ENCODE measurements at places on chromosomes 16 and 17.

DNA sequence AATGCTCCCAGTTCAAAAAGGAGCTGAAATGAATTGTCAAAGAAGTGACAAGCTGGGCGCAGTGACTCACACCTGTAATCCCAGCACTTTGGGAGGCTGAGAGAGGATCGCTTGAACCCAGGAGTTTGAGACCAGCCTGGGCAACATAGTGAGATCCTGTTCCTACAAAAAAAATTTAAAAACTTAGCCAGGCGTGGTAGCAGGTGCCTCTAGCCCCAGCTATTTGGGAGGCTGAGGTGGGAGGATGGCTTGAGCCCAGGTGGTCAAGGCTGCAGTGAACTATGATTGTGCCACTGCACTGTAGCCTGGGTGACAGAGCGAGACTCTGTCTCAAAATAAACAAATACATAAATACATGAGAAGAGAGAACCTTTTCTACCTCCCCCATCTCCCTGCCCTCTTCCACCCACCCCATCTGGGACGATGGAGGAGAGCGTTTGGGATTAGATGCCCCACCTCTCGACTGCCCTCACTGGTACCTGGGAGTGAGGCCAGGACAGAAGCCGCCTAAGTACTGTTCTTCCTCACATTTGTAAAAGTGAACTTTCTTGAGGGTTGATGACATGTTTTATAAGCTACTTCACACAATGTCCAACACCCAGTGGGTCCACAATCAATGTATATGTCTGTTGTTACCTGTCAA lies 2.4 kb downstream of the IL4R start:
- peak; percentile 78 for DNase-seq

DNA sequence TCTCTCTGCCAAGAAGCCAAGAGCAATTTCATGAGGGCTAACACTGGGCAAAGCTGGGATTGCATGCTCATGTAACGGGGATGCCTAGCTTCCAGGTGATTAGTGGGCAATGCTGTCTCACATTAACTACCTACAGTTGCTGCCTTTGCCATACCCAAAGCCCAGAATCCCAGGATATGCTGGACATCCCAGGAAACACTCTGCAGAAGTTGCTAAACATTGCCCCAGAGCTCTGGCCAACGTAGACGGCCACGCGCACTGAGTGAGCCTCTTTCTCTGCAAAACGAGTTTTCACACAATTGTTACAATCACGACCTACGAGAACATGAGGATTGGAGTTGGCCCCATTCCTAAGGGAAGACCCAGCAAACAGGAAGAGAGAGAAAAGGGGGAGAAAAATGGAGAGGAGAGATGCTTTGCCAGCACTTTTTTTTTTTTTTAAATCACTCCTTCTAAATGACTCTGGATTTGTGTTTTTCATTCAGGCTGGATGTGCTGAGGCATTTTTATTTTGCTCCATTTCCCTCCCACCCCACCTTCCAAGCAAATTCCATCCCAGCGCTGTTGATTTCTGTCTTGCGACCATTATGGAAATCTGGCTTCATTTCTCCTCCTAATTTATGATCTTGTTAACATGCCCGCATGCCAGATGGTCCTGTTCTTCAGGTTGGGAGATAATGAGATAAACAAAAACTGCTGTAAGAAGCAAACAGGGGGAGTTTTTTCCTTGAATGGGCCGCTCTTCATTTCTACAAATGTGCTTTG lies 112.8 kb upstream of the DNAH9 start:
- DNase-seq: no peak

- DNase-seq: peak; percentile 72
These were observed 1.1 kb downstream of the DHRS11 start for GRCh38 chr17:36592716-36593321.

DNA sequence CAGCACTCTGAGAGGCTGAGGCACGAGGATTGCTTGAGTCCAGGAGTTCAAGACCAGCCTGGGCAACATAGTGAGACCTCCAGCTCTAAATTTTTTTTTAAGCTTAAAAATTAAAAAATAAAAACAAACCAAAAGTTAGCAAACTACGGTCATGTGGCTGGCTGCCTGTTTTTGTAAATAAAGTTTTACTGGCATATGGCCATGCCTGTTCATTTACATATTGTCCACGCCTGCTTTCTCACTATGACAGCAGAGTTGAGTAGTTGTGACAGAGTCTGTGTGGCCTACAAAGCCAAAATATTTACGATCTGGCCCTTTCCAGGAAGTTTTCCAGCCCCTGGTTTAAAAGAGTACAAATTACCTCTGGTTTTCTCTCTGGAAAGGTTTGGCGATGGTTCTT lies 3.3 kb downstream of the SLX4 start:
- no peak for DNase-seq

DNA sequence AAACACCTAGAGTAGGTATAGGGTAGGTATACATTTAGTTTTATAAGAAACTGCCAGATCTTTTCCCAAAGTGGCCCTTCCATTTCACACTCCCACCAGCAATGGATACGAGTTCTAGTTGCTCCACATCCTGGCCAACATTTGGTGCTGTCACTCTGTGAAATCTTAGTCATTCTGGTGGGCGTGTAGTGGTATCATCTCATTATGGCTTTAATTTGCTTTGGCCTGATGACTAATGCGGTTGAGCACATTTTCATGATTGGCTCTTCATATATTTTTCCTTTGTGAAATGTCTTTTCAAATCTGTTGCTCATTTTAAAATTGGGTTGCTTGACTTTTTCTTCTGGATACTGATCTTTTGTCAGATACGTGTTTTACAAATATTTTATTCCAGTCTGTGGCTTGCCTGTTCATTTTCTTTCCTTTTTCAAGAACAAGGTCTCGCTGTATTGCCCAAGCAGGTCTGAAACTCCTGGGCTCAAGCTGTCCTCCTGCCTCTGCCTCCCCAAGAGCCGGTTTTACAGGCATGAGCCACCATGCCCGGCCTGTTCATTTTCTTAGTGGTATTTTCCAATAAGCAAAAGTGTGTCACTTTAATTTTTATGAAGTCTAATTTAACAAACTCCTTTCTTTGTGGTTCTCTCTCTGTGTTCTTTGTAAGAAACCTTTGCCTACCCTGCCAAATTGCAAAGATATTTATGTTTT lies 192.4 kb downstream of the SEC14L1 start:
- DNase-seq: peak; percentile 41

GRCh38 chr16:2811703-2812471 lies 5.2 kb upstream of the PRSS21 start:
- DNase-seq: no peak

DNA sequence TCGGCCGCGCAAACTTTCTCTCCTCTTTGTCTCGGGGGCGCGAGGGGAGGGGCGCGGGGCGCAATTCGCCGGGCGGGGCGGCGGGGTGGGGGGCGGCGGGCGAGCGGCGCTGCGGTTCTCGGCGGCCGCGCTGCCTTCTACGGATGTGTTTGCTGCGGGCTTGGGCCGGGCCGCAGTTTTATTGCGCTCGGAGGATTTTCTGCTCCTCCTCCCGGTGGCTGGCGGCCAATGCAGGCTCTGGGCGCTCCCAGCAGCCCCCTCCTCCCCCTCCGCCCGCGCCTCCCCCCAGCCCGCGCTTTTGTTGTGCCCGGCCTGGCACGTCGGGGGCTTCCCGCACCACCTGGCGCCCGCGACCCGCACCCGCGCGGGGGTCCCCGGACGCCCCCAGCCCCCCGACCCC lies at the start of gene TIMP2:
TIMP2 (minus strand) TSS at position 154 of the 400 bp plus-strand sequence. CDS start 299 bp downstream, outside the sequence.
- peak; percentile 81 for DNase-seq

DNA sequence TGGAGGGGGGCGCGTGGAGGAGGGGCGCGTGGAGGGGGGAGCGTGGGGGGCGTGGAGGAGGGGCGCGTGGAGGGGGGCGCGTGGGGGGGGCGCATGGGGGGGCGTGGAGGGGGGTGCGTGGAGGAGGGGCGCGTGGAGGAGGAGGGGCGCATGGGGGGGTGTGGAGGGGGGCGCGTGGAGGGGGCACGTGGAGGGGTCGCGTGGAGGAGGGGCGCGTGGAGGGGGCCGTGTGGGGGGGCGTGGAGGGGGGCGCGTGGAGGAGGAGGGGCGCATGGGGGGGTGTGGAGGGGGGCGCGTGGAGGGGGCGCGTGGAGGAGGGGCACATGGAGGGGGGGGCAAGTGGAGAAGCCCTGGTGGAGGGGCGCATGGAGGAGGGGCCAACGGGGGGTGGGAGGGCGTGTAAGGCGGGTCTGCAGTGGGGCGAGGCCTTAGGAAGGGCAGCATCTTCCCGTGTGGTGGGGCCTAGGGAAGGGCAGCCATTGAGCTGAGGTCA lies 7.3 kb downstream of the MSLN start:
- DNase-seq: no peak

GRCh38 chr17:38741921-38742410 lies 6.2 kb downstream of the PCGF2 start:
- DNase-seq: no peak

GRCh38 chr16:1713933-1714332 lies 7.9 kb downstream of the MAPK8IP3 start:
- no peak for DNase-seq

DNA sequence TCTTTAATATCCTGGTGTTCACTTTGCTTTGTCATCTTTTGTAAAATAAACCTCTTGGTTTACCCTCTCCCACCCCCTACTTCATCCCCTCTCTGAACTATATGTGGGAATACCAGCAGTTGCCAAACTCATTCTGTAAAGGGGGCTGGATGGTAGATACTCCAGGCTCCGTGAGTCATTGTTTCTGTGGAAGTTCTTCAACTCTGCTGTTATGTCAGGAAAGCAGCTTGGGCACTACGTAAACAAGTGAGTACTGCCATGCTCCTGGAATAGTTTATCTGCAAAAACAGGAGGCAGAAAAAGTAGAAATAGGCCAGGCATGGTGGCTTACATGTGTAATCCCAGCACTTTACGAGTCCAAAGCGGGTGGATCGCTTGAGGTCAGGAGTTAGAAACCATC lies 17.6 kb downstream of the MVP start:
- DNase-seq: no peak

DNA sequence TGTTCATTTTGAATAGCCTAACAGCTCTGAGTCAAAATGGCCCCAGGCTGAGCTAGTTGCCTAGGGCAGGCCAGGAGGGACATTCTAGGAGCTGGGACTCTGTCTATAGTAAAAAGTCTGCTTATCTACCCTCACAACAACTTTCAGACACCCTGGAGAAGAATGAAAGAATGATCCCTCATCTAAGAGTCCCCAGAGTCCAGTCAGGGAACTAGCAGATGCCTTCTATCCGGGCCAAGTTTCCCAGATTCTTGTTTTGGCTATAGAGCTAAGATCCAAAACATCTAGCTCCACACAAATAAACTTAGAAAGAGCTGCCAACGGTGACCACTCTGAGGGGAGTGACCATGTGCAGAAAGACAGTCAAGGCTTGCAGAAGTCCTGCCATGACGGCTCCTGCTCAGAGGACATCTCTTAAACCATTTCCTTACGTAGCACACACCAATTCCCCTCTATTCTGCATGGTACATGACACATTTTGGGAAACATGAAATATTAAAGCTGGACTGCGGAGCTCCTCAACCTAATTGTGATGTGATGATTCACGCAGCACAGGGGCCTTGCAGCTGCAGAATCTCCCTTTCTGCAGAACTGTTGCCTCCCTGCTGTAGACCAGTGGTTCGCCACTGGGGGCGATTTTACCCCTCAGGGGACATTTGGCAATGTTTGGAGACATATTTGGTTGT lies 24.2 kb downstream of the FAM20A start:
- DNase-seq: no peak

- no peak for DNase-seq
These were observed 963 bp upstream of the APRT start for GRCh38 chr16:88812513-88813268.

DNA sequence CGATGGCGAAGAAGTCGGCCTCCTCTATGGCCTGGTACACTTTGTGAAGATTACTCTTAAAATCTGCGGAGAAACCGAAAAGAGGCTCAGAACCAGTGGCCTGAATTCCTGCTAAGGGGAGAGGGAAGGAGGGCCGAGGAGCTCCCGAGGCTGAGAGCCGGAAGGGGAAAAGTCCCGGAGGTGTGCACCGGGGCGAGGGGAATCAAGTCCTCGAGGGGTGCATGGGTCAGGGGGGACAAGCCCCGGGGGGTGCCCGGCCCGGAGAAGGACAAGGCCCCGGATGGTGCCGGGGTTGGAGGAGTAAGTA lies 495 bp downstream of the PARN start:
- peak; percentile 36 for DNase-seq

DNA sequence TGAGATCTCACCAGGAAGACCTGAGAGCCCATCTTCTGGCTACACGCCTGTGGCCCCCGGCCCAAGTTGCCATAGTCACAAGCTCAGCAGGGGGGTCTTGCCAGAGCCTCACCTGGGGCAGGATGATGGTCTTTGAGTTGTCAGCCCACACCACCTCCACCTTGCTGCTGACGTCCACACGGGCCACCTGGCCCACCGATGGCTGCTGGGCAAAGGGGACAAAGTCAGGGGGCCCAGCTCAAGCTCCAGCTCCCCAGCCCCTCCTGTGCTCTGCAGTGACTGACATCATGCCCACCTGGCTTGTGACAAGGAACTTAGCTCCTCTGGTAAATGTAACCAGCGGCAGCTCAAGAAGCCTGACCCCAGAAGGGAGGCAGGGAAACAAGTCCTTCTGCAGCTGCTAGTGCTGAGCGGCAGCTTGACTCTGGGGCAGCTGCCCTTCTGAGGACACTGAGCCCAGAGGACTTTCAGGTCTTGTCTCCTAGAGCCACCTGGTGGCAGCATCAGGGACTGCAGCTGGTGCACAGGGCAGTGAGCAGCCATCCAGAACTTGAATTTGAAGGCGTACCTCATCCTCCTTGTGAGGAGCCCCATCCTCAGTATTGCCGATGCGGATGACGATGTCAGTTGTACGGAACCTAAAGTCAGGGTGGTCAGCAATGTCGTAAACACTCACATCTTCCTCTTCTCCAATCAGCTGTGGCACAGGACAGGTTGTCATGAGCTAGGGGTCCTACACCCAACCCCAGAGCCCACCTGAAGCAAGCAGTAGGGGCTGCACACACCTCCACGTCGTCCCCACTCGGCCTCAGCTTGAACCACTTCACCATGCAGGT lies 13.5 kb downstream of the SPHK1 start:
- peak; percentile 82 for DNase-seq

GRCh38 chr17:21059761-21060160 lies 16.9 kb upstream of the USP22 start:
- DNase-seq: no peak

DNA sequence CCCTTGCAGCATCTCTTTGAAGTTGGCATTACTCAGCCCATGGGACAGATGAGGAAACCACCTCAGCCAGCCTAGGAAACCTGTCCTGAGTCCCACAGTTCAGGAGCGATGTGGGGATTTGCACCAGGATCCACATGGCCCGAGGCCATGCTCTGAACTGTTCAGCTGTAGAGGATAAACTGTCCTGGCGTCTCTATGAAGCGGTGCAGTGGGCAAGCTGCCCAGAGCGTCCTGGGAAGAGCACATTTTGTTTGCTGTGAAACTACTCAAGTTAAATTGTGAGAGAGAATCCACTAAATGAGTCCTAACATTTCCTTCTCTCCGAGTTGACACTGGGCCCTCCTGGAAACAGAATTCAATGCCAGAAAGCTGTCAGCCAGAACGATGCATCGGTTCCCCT lies 276.6 kb upstream of the TNRC6C start:
- no peak for DNase-seq

- no peak for DNase-seq
These were observed 23.8 kb downstream of the SLC12A3 start for GRCh38 chr16:56888806-56889205.

GRCh38 chr16:26524281-26524680 lies 542.4 kb upstream of the C16orf82 start:
- DNase-seq: no peak

- no peak for DNase-seq
These were observed 160.4 kb downstream of the ABCC12 start for GRCh38 chr16:47995354-47995753.

GRCh38 chr16:54027558-54027957 lies 259.0 kb downstream of the IRX3 start:
- DNase-seq: no peak

Measured in lower leg skin (tissue), 4 donors.